IMR-90 (cell line): ENCODE measurements at places on chromosomes 7 and 10.

GRCh38 chr7:17466216-17466615, 167.8 kb downstream of the AHR start:
- no peak for DNase-seq

GRCh38 chr10:26326851-26327250, 110.3 kb downstream of the GAD2 start:
- no peak for DNase-seq

DNA sequence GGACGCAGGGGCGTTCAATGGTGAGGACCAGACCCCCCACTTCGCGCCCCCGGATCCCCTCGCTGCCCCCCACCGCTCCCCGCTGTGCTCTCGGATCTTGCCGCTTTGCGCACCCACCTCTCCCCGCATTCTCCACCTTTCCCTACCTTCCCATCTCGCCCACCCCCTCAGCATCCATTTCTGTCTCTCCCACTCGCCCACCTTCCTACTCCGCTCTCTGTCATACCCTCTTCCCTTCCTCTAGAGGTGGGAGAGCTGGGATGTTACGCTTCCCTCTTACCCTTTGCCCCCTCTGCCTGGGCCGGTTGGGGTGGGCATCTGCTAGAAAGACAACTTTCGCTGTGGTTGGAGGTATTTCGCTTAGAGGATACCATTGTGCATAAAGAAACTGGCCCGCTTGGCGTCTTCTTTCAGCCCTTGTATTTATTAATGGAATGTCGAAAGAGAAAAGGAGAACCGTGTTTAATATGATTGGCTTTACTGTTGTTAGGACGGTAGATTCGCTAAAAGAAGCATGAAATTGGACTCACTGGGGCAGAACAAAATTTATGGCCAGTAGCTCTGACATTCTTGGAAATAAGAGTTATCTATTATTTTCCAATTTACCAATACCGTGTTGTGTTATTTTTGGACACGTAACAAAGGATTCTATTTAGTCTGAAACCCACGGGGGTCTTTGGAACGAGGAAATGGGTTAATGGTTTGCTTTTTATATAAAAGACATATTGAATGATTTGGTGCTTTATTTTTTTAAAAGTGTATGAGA, 873 bp downstream of the PRKAR2B start:
- peak; percentile 5 for DNase-seq

GRCh38 chr7:43808410-43808809, 49.9 kb downstream of the BLVRA start:
- DNase-seq: no peak

- DNase-seq: peak; percentile 58
Measured at GRCh38 chr10:77004917-77005564, 632.6 kb downstream of the KCNMA1 start.

DNA sequence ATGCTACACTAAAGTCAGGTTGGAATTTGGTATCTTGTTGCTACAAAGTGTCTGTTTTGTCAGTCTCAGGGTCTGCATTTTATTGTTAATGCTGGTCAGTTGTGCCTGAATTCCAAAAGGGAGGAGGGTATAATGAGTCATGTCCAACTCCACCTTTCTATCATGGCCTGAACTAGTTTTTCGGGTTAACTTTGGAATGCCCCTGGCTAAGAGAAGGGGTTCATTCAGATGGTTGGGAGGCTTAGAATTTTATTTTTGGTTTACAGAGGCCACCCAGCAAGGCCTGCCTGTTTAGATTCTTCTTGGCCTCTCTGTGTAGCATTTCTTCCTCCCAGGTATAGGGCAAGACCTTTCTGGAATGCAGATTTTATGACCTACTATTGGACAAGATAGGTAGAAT, 93.2 kb downstream of the SKIDA1 start:
- DNase-seq: no peak
